ENCODE measurements at places on chromosomes 5 and 9. TPM values are rescaled to one million over a fixed set of nuclear protein-coding genes. Genes with fewer than 3 reads are reported as not detected.

- no peak for DNase-seq
Measured at GRCh38 chr5:67141644-67142043, 55.0 kb downstream of the CD180 start.

DNA sequence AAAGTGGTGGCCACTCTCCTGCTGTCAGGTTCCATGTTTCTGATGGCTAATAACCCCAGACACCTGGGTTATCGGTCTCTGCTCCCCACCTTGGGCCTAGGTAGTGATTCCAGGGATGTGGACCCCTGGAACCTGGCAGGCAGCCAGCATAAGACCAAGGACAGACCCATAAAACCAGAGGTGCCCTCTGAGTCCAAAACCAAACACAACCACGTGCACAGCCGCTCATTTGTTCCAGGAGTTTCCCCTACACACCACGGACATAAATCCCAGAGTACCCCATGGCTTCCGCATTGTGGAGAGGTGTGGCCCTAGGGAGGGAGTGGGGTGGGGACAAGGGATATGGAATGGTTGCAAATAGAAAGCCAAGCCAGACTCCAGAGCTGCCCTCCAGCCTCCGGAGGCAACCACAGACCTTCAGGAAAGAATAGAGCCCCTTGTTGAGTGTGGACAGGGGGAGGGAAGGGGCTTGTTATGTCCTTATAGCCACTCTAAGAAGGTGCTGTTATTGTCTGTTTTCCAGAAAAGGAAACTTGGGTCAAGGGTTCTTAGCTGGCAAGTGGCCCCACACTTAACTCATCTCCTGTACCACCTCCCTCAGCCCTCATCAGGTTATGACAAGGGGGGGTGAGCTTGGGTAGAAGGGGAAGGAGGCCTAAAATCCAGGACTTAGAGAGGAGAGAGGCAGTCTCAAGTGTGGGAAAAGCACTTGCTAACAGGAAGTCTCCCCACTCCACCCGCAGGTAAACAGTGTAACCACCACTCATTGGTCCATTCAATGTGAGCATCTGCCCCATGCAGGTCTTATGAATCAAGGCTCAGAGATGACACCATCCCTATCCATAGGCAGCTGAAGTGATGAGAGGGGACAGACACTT lies 23.6 kb upstream of the CYSTM1 start:
- no peak for DNase-seq

DNA sequence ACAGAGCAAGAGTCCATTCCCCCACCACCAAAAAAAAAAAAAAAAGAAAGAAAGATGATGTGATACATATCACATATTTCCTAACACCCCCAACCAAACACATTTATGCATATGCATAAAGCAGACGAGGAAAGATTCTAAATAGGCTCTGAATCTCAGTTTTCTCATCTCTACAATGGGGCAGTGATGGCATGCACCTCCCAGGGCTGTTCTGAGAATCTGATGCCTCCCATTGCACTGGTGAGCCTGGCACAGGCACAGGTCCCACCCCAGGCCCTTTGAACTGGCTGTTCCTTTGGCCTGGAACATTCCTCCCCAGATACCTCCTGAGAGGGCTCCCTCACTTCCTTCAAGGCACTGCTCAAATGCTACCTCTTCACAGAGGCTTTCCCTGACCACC lies 116.5 kb downstream of the C9orf50 start:
- no peak for DNase-seq

- no peak for DNase-seq
Measured at GRCh38 chr9:121219530-121219929, 17.9 kb upstream of the RAB14 start.

DNA sequence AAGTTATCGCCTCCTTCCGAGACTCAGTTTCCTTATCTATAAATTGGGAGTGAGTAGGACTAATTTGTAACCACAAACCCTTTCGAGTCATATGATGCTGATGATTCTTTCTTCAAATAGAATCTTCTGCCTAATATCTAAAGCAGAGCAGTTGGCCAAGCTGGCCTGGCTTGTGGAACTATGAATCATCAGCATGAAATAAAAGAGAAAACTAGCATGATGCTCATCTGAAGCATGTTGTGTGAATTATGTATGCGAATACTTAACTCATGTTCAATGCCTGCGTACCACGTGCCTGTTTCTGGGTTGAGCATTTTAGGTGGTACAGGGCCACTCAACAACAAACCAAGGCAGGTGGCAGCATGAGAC lies 15.0 kb upstream of the ORM1 start:
- no peak for DNase-seq

DNA sequence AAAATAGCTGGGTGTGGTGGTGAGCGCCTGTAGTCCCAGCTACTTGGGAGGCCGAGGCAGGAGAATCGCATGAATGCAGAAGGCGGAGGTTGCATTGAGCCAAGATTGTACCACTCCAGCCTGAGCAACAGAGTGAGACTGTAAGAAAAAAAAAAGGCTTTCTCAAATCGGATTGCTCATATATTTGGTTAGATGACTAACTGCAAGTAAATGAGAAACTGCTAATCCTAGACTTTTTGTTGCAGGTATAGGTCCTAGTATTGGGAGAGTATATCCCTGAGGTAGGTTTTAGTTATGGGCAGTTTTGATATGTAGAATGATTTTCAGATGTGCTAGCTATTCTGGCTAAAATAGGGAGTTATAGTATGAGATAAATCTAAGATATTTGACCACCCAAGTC lies 944.8 kb downstream of the DNAH5 start:
- DNase-seq, result no peak

- DNase-seq, result no peak
Measured at GRCh38 chr5:36870399-36871040, 6.0 kb upstream of the NIPBL start.

GRCh38 chr5:109483395-109483971 lies 73.7 kb upstream of the PJA2 start:
- DNase-seq, result no peak

GM2A gene
- 19.5 TPM for total RNA-seq

FGFR4 gene
- total RNA-seq, result 0.53 TPM

CORO2A gene
- total RNA-seq, result 9.2 TPM

PAEP gene
- not detected for total RNA-seq

Data from activated CD8-positive, alpha-beta T cell treated with anti-CD3 and anti-CD28 coated beads, Interleukin-2, amount 10 ng/mL, durations not matched to agents 7 days and 5 days (primary cell).